ENCODE measurements at places on chromosomes 16 and 17.

- no peak for DNase-seq
Measured at GRCh38 chr16:4570688-4571321, 14.7 kb downstream of the C16orf96 start.

DNA sequence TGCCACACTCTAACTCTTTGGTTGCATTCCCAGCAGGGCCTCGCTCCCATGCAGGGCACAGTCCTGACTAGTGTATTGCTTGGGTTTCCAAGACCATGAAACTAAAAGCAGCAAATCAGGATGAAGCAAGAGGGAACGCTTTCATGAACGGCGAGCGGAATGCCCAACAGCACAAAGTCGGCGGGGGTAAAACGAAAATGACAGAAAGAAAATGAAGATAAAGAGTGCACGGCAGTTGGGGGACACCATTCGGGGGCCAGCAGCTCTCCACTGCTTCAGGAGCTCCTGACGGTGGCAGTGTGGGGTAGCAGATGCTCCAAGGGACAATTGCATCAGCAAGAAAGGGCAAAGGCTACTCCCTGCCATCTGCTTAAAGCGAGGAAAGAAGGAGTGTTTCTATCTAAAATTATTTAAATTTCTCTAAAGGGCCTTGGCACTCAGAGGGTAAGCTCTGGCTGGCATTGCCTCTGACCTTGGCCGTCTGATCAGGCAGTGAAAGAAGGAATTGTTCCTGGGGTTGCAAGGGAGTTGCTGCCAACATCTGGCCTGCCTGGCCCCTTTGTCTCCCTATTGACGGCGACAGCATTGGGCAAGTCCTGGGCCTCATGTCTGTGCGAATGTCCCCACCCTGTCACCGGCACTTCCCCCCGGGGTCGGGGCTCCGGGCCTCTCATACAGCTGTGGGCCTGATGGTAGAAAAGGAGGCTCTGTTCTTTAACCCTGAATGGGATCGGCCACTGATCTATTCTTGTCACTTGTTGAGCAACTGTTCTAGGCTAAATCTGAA lies 138.2 kb downstream of the CMIP start:
- DNase-seq = no peak

GRCh38 chr17:30565073-30565935 lies 88.1 kb downstream of the GOSR1 start:
- no peak for DNase-seq

- DNase-seq = no peak
Measured at GRCh38 chr17:82859431-82860403, 19.9 kb upstream of the ZNF750 start.

GRCh38 chr16:85979605-85980004 lies 80.6 kb downstream of the IRF8 start:
- DNase-seq = no peak

GRCh38 chr17:511001-511698 lies 158.5 kb upstream of the RPH3AL start:
- no peak for DNase-seq

- DNase-seq = no peak
Measured at GRCh38 chr16:50878966-50879615, 137.2 kb downstream of the CYLD start.

DNA sequence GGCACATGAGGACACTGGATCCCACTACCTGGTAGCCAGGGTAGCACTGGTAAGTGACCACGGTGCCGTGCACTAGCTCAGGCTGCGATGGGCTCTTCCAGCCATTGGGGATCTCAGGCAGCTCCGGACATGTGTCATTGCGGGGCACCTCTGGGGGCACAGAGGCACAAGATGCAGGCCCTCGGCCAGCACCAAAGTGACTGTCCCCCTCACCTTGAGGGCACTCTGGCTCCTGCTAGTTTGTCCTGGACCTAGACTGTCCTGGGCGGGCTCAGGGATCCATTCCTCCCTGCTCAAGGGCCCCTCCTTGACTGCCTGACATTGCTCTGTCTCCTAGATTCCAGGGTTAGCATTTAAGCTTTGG lies 6.7 kb upstream of the PHF12 start:
- no peak for DNase-seq

DNA sequence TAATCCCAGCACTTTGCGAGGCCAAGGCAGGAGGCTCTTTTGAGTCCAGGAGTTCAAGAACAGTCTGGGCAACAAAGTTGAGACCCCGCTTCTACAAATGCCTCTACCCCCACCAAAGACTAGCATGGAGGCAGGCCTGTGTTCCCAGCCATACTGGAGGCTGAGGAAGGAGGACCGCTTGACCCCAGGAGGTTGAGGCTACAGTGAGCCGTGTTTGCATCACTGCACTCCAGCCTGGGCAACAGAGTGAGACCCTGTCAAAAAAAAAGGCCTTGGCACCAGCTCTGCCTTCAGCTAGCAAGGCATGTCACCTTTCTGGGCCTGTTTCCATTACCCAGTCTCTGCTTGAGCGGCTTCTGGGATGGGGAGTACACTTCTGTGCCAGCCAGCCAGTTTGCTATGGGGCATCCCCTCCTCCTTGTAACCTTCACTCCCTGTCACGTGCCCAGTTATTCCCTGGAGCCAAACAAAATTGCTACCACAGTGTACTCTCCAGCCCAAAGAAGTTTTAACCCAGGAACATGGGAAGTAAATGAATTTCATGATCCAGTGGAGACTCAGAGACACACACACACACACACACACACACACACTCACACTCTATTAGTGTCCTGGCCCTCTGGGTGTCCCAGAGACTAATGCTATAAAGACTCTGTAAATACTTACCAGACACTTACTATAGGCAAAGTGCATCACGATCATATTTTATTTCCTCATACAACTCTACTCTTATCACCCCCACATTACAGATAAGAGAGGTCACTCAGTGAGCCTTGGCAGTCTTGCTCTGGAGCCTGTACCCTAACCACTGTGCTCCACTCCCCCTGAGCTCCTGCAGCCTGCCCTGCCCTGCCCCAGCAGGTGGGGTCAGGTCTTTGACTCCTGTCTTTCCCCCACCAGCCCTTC lies 2.5 kb downstream of the CISD3 start:
- DNase-seq = no peak

DNA sequence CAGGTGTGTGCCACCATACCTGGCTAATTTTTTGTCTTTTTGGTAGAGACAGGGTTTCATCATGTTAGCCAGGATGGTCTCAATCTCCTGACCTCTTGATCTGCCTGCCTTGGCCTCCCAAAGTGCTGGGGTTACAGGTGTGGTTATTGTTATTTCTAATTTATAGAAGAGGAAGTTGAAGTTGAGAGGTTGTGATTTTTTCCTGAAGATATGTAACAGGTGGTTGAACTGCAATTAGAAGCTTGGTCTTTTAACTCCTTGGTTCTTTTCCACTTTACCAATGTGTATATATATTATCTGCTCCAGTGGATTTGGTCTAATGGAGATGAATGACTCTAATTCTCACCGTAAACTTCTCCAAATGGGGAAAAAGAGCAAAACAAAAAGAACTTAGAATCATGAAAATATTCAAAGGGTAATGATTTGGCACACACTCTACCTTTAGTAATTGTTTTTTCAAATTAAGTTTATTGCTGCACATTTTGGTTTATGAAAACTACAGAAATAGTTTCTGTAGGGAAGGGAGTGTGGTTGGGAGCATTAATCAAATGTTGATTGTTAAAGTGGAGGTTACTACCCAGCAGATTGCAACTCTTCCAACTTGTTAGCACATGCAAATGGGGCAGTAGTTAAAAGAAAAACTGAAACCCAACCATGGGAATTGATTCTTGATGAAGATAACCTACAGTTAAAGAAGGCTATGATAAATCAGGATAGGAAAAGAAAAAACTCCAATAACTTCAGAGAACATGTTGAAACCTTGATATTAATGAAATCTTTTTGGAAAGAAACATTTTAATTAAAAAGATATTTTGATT lies 1.8 kb upstream of the KRT10 start:
- DNase-seq = no peak

- DNase-seq = no peak
Measured at GRCh38 chr17:75894049-75894733, 2.6 kb downstream of the TRIM65 start.

DNA sequence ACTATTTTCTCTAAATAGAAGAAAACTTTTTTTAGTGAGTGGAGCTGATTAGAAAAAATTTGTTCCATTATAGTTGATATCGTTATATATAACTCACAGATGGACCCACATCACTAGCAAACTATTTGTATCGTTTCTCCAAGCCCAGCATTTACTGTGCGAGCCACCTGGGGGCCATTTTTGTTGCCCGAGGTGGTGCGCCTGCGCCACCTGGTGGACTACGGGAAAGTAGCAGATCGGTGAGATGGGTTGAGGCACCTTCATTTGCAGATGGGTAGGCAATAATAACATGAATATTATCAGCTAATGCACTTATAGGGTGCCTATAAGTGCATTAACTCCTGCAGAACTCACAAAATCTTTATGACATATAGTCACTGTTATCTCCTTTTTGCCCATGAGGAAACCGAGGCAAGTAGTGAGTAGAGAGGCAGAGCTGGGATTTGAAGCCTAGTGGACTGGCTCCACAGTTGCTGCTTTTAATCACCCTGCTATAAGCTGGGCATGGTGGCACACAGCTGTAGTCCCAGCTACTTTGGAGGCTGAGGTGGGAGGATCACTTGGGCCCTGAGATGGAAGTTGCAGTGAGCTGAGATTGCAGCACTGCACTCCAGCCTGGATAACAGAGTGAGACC lies 23.2 kb upstream of the NTN1 start:
- peak; percentile 56 for DNase-seq

- peak; percentile 58 for DNase-seq
Measured at GRCh38 chr17:66829386-66829864, 5.5 kb upstream of the CACNG5 start.

DNA sequence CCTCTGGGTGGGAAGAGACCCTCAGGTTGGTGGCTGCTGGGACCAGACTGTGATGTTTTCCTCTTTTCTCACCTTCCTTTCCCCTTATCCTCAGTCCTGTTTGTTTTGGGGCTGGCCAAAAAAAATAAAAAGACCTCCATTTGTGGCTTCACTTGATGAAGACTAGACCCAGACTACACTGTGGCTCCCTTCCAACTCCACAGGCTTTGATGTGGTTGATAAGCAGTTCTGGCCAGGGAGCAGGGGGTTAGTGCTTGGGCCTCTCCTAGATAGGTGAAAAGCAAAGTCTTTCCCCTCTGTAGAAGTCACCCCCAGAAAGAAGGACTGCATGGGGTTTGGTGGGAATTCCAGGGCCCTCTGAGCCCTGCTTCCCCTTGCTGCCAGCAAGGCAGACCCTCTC lies 11.2 kb upstream of the ADAM11 start:
- no peak for DNase-seq

DNA sequence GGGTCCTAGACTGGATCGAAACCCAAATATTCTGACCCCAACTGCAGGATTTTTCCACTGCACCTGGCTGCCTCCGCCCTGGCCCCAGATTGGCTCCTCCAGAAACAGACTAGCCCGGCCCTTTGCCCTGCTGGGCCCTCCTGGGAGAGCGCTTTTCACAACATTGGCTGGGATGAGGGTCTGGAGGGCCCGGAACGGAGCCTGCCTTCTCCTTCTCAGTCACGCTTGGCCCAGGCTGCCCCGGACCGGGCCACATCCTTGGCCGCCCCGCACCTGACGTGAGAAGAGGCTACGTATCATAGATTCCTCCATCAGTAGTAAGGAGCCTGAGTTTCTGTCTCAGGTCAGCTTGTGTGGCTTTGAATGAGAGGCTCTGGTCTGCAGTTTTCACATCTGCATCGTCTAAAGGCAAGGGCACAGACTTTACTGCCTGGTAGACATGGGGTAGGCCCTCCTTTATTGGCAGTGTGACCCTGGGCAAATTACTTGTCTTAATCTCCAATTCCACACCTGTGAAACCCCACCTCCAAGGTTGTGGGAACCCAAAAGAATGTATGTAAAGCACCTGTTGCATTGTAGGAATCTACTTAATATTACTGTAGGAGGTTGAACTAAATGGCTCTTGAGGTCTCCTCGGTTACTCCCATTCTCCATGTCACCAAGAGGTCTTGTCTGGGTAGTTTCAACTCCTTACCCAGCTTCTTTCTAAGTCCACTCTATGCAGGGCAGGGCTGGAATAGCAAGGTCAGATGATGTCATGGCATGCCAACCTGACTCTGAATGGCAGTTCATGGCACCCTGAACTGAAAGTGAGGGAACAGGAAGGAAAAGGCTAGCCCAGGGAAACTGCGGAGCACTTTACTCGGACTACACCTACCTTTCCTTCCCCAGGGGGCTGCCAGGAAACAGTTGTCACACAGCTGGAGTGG lies 661 bp downstream of the LRRC3C start:
- peak; percentile 44 for DNase-seq

- no peak for DNase-seq
Measured at GRCh38 chr16:2190659-2191445, 5.6 kb downstream of the CASKIN1 start.

GRCh38 chr16:2866431-2866830 lies 8.5 kb upstream of the PRSS22 start:
- DNase-seq = no peak

GRCh38 chr16:87789437-87790291 lies 23.9 kb upstream of the KLHDC4 start:
- DNase-seq = no peak

DNA sequence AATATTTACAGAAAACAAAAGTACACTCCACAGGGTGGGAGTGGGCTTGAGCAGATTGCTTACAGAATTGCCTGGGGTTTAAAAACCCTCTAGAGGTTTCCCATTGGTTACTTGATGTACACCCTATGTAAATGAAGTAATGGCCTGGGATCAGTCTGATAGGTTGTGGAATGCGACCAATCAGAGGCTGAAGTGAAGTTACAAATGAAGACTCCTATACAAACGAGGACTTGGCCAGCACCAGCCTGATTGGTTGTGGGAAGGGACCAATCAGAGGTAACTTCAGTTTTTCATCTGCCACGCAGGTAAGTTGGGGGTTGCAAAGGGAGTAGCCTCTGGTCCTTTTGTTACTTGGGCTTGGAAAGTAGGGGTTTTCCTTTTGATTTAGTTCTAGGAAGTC lies 8.8 kb downstream of the EEF2K start:
- DNase-seq = no peak

GRCh38 chr16:48250520-48251278 lies 3.4 kb upstream of the ABCC11 start:
- no peak for DNase-seq
